ENCODE measurements at places on chromosomes 1 and 21.

DNA sequence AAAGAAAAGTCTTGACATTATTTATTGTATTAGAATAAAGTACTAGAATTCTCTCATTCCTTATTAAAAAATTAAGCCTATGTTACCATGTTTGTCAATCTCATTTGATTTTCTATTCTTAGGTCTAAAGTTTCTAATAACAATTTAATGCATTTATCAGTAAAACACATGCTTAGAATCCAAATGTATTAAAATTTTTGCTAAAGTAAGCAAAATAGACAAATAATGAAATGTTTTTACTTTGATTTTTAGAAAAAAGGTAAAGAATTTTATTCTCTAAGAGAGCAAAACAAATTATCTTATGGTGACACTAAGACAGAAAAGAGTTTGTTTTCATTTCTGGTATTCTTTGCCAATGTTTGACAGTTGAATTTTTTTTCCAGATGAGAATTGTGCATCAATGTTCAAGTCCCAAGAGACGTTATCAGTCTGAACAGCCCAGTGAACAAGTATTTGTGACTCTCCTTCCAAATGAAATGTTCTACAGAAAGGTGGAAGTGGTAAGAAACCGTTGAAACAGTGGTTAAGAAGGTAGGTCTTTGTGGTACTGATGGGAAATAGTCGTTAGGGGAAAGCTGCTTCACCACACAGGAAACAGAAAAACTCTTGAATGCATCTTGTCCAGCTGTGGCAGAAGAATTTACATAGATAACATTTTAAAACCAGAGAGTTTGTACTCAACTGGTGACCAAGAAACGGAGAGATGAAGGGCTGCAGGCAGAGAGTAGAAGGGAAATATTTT lies 402.5 kb downstream of the PTPRC start:
- H3K36me3 ChIP-seq = no peaks in the 10 kb centered on the region
- H3K27me3 ChIP-seq = no peaks in the 10 kb centered on the region
- no peak overlapping the region for H3K27ac ChIP-seq
- peak; percentile 4 for DNase-seq
- no peaks in the 10 kb centered on the region for H3K4me1 ChIP-seq

DNA sequence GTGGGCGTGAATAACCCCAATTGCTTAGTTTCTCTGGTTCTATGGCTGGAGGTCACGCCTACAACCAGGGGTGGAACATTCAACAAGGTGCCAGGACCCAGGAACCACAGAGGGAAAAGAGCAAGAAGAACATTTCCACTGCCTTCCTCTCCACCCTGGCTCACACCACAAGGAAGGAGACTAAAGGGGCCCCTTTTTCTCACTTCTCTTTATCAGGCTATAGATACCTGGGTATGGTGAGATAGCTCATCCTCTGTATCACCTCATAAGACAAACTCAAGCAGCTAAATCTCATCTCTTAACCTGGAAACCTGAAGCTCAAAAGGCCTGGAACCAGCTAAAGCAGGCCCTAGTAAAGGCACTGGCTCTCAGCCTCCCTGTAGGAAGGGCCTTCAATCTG lies 438.8 kb upstream of the OLFM3 start:
- DNase-seq = no peak
- H3K27ac ChIP-seq = no peak overlapping the region
- no peaks in the 10 kb centered on the region for H3K36me3 ChIP-seq
- no peaks in the 10 kb centered on the region for H3K27me3 ChIP-seq

GRCh38 chr1:53273526-53273925 lies 35.2 kb upstream of the MAGOH start:
- no peak for DNase-seq
- H3K36me3 ChIP-seq = no peaks in the 10 kb centered on the region
- H3K27me3 ChIP-seq = no peaks in the 10 kb centered on the region

DNA sequence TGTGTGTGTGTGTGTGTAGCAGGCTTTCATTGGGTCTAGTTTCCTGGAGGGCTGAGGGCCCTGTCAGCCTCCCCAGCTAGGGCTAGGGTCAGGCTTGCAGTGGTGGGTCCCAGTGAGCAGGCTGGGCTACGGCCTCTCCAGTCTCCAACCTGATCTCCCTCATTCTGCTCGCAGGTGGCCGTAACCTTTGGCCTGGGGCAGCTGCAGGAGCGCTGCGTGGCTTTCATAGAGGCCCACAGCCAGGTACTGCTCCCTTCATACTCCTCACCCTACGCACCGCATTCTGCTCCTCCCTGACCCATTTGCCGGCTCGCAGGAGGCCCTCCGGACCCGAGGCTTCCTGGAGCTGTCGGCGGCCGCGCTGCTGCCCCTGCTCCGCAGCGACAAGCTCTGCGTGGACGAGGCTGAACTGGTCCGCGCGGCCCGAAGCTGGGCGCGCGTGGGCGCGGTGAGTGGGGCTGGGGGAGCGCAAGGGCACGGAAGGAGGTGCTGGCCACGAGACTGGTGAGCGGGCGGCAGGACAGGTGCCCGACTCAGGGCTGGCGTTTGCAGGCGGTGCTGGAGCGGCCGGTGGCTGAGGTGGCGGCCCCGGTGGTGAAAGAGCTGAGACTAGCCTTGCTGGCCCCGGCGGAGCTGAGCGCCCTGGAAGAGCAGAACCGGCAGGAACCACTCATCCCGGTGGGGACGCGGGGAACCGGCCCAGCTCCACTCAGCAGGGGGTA lies 4.7 kb downstream of the BTBD19 start:
- peaks cover 31% of the 10 kb centered on the region for H3K36me3 ChIP-seq
- no peaks in the 10 kb centered on the region for H3K27me3 ChIP-seq
- H3K4me3 ChIP-seq = peak overlapping the region; percentile 66
- DNase-seq = peak; percentile 56
- peaks cover 49% of the 10 kb centered on the region for H3K4me1 ChIP-seq

- H3K27me3 ChIP-seq = no peaks in the 10 kb centered on the region
- no peak for DNase-seq
- H3K27ac ChIP-seq = no peak overlapping the region
- no peak overlapping the region for H3K4me3 ChIP-seq
Measured at GRCh38 chr1:198424441-198424840, 116.0 kb downstream of the ATP6V1G3 start.

DNA sequence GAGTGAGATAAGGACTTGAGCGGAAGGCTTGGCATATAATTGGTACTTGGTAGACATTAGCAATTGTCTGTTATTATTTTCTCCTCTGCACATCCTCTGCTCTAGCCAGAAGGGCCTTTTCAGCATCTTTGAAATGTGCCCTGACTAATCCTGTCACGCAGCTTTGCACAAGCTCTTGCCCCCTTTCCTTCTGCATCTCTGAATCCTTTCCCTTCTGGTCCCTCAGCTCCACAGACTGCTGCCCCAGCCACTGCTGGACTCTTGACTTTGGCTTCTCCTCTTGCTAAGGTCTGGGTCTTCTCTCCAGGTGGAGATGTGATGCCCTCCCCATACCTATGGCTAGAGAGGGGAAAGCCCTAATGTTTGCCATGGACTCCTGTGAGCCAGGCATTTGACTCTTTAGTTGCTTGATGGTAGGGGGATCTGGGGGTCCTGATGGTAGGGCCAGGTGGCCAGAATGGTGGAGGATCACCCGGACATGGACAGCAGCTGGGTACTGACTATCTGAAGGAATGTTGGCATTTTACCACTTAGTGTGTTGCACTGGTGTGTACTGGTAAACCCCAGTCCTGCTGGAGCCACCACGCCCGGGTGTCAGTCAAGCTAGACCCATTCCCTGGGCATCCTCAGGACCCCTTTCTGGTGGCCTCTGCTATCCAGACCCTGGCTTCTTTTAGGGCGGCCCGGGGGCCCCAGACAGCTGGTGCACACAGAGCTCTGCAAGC lies 4.4 kb downstream of the HPCA start:
- H3K27ac ChIP-seq = no peak overlapping the region
- H3K4me1 ChIP-seq = peaks cover 11% of the 10 kb centered on the region

DNA sequence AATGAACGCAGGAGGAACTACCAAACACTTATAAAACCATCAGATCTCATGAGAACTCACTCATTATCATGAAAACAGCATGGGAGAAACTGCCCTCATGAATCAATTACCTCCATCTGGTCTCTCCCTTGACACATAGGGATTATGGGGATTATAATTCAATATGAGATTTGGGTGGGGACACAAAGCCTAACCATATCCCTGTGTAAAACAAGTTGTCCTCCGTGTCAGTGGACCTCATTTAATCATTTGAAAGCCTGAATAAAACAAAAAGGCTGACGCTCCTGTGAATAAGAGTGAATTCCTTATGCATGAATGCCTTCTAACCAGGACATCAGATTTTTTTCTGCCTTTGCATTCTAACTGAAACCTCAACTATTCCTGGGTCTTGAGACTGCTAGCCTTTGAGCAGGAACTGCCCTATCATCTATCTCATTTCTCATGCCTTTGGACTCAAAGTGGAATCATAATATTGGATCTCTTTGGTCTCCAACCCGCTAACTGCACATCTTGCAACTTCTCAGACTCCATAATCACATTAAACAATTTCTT lies 648.8 kb downstream of the ADGRL2 start:
- no peaks in the 10 kb centered on the region for H3K4me1 ChIP-seq
- DNase-seq = no peak
- no peaks in the 10 kb centered on the region for H3K27me3 ChIP-seq

- no peak for DNase-seq
- H3K27me3 ChIP-seq = peaks cover 3% of the 10 kb centered on the region
- H3K36me3 ChIP-seq = no peaks in the 10 kb centered on the region
- H3K4me3 ChIP-seq = no peak overlapping the region
- H3K4me1 ChIP-seq = no peaks in the 10 kb centered on the region
- no peak overlapping the region for H3K27ac ChIP-seq
Measured at GRCh38 chr1:107459204-107459904, 318.5 kb downstream of the NTNG1 start.

GRCh38 chr1:2629627-2630497 lies 3.0 kb downstream of the MMEL1 start:
- H3K27ac ChIP-seq = no peak overlapping the region
- no peak for DNase-seq
- H3K4me1 ChIP-seq = no peaks in the 10 kb centered on the region
- H3K4me3 ChIP-seq = no peak overlapping the region

DNA sequence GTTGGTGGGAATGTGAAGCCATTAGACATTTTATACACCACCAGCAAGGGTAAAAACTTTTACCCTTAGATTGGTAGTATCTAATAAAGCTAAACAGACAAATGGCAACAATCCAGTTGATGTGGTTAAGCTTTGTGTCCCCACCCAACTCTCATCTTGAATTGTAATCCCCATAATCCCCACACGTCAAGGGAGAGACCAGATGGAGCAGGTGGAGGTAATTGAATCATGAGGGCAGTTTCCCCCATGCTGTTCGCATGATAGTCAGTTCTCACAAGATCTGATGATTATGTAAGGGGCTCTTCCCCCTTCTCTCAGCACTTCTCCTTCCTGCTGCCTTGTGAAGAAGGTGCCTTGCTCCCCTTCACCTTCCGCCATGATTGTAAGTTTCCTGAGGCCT lies 602.3 kb downstream of the NUF2 start:
- no peak for DNase-seq
- H3K4me3 ChIP-seq = no peak overlapping the region
- H3K27me3 ChIP-seq = no peaks in the 10 kb centered on the region
- H3K4me1 ChIP-seq = no peaks in the 10 kb centered on the region

DNA sequence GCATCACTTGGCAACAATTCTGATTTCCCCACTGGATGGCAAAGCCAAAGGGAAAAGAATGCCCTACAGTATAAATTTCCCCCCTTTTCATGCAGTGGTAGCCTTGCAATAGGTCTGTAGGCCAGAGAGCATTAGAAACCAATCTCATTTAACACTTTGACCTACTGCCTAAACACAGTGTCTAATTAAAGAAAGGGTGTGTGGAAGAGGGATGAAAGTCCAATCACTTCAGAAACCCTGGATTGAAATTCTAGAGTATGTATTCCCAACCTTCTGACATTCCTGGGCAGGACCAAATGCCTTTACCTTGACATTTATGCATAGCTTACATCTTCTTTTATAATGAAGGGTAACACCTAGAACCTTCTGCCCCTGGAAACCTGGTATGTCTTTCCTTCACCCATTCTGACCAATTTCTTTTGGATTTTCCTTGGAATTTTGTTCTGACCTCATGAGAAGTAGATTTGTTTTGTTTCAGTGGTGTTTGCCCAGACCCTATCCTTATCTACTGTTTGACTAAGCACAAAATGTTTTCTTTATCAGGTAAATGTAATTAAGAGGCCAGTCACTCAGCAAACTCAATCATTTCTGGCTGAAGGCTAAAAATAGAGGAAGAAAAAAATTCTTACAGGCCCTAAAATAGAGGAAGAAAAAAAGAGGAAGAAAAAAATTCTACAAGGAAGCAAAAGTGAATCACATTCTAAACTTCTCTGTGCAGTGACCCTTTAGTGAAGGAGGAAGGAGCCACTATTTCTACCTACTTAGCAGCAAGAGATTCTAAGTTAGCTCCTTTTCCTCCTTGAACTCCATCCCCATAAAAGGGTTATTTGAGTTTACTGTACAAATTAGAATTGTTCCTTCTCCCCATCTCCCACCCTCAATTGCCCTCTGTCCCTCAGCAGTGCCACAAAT lies 129.5 kb upstream of the DSCAM start:
- no peaks in the 10 kb centered on the region for H3K36me3 ChIP-seq
- peak; percentile 74 for DNase-seq
- no peaks in the 10 kb centered on the region for H3K27me3 ChIP-seq

GRCh38 chr1:40851643-40852042 lies 10.5 kb downstream of the CITED4 start:
- H3K4me3 ChIP-seq = no peak overlapping the region
- no peaks in the 10 kb centered on the region for H3K27me3 ChIP-seq
- no peaks in the 10 kb centered on the region for H3K4me1 ChIP-seq
- no peak for DNase-seq

DNA sequence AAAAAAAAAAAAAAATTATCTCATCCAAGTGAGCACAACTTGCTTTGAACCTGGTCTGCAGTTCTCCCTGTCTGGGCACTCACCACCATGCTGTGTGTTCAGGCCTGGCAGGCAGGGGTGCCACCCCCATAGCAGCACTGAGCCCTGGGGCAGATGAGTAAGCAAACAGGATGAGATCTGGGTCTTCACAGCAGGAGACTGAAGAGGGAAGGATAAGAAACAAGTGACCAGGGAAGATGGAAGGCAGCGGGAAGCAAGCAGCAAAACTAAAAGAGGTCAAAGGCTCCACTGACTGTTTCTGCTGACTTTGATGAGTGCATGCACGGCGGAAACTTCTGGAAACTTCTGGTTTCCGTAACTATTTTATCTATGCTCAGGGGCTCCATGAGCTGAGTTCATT lies 133.5 kb upstream of the SOD1 start:
- no peaks in the 10 kb centered on the region for H3K4me1 ChIP-seq
- no peaks in the 10 kb centered on the region for H3K36me3 ChIP-seq
- no peak overlapping the region for H3K4me3 ChIP-seq
- no peaks in the 10 kb centered on the region for H3K27me3 ChIP-seq
- DNase-seq = no peak
- H3K27ac ChIP-seq = no peak overlapping the region

DNA sequence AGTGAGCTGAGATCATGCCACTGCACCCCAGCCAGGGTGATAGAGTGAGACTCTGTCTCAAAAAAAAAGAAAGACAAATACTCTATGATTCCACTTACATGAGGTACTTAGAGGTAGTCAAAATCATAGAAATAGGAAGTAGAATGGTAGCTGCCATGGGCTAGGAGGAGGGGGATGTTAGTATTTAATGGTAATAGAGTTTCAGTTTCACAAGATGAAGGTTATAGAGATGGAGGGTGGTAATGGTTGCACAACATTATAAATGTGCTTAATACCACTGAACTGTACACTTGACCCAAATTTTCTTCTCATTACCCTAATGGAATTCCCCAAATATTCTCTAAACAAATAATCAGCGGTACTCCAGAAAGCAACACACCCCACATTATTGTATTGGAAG lies 12.8 kb downstream of the EIF2B3 start:
- peaks cover 29% of the 10 kb centered on the region for H3K36me3 ChIP-seq
- H3K4me3 ChIP-seq = no peak overlapping the region
- no peaks in the 10 kb centered on the region for H3K27me3 ChIP-seq
- H3K27ac ChIP-seq = no peak overlapping the region
- H3K4me1 ChIP-seq = no peaks in the 10 kb centered on the region
- DNase-seq = no peak

Measured in small intestine (tissue), 16 donors.